Right forelimb (tissue), 1 donor: ENCODE measurements at places on chromosomes 5 and 9.

DNA sequence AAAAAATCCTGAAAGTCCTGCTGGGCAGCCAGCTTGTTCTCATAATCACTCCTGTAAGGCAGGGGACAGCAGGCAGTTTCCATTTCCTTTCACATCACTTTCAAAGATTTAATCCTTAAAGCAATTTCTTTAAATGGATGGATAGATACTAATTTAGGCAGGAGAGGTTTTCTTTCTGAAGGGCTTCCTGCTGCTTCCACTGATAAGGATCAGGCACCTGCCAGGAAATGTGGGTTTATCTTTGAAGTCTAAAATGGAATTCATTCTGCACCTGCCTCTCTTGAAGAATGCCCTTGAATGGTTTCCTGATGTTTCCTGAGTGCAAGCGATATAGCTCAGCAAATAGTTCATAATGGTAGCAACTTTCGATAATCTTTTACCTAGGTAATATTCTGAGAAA is 64.5 kb downstream of the STARD4 start:
- DNase-seq = no peak

- DNase-seq = no peak
Observed at GRCh38 chr9:85258236-85258635, 483.5 kb downstream of the AGTPBP1 start.

DNA sequence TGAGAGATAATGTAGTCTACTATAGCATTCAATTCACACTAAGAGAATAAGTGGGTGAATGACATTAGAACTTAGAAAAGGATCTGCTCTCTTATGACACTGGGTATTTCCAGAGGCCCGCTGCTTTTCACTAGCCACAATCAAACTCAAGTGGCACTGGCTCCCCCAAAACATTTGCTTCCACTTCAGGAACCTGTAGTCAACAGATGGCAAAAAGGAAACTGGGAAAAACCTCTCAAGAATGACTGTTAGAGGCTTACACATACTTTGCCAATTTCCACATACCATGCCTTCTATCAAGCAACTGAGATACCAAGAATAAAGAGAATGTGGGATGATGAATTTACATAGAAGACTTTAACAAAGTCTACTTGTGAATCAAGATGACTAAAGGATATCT is 11.2 kb downstream of the POC5 start:
- no peak for DNase-seq

GRCh38 chr5:61719124-61719523 is 387.1 kb downstream of the ZSWIM6 start:
- DNase-seq = no peak

DNA sequence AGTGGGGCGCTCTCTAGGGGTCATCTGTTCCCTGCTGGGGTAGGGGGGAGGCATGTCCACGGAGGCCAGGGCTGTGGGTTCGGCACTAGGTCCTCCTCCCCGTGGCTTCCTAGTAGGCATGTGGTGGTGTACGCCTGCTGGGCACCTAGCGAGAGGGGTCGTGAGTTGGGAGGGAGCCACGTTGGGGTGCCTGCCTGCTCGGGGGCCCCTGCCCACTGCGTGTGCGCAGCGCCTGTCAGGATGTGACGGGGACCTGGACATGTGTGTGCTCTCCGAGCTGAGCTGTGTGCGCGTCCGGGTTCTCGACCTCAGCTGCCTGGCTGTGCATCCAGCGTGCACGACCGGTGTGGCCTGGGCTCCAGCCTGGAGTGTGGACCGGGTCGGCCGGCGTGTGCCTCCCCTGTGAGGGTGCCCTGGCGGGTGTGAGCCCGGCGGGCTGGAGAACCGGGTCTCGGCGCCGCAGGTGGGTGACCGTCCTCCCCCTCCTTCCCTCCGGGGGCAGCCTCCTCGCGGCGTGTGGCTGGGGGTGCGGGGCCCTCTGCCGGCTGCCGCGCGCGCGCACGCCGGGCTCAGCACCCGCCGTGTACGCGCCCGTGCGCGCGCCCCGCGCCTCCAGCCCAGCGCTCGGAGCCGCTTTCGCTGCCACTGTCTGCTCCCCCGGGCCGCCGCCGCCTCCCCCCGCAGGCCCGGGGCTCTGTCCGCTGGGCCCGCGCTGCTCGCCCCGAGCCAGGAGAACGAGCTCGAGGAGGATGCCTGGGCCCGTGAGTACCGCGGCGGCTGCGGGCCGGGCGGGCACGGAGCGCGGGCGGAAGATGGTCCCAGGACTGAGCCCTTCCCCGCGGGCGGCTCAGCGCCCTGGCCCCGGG is at the start of gene PRR7:
PRR7 (plus strand) TSS at position 615 of the 866 bp plus-strand sequence. CDS start 8,254 bp downstream, outside the sequence.
- DNase-seq = peak; percentile 83

GRCh38 chr5:127429928-127430327 is 87.5 kb upstream of the PRRC1 start:
- DNase-seq = no peak

- no peak for DNase-seq
Observed at GRCh38 chr5:178080618-178081410, 32.5 kb upstream of the N4BP3 start.

- DNase-seq = peak; percentile 72
Observed at GRCh38 chr5:163695830-163696578, 190.6 kb downstream of the MAT2B start.

GRCh38 chr5:111869681-111870080 is 112.7 kb upstream of the NREP start:
- no peak for DNase-seq

DNA sequence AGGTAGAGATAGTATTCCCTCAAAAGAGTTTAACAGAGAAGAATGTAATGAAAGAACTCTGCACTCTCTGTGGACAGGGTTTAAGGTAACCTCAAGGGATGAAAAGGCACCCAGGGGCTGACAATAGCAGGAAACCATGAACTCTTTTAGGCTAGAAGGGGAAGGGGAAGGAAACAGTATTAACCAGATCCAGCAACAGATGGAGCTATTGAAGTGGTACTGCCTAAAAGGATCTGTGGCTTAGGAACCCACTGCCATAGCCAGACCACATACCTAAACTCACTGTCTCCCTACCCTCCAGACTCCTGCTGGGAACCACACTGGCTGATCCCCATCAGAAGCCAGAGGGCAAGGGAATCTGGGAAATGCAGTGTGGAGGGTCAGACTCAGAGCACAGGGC is 35.5 kb downstream of the PLGRKT start:
- no peak for DNase-seq

DNA sequence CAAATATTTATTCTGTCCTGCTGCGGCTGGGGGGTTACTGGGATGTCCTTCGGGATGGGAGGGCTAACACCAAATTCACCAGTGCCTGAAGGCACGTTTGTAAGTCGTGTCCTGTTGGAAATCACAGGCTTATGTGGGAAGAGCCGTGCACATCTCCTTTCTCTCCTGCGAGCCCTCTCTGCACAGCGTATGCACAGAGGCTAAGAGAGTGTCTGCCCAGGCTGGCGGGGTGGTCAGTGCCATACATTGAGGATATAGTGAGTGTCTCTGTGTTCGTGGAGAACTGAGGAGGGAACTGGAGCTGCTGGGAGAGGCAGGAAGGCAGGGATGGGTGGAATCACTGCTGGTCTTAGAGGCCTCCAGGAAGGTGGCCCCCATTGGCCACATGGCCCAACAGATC is 110.1 kb downstream of the WNK2 start:
- no peak for DNase-seq

GRCh38 chr9:136626066-136626725 is 36.5 kb upstream of the EGFL7 start:
- no peak for DNase-seq

DNA sequence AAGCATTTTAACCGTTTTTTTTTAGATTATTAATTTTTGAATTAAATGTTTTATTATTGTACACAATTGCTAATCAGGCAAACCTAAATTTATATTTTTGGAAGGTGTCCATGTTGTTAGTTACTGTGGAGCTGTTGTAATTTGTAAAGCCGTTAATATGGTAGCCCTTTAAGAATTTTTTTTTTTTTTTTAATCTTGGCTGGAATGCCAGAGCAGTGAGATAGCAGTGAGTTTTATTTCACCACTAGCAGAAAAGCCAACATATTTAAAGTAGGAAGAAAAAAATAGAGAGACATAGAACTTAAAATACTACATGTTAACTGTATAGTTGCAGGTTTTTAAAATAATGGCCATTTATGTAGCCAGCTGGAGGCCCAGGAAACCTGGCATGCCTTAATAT is 35.3 kb upstream of the RNF20 start:
- DNase-seq = no peak

GRCh38 chr5:77864997-77865396 is 88.9 kb upstream of the TBCA start:
- DNase-seq = no peak

GRCh38 chr9:78438780-78439179 is 141.9 kb downstream of the PSAT1 start:
- DNase-seq = no peak

DNA sequence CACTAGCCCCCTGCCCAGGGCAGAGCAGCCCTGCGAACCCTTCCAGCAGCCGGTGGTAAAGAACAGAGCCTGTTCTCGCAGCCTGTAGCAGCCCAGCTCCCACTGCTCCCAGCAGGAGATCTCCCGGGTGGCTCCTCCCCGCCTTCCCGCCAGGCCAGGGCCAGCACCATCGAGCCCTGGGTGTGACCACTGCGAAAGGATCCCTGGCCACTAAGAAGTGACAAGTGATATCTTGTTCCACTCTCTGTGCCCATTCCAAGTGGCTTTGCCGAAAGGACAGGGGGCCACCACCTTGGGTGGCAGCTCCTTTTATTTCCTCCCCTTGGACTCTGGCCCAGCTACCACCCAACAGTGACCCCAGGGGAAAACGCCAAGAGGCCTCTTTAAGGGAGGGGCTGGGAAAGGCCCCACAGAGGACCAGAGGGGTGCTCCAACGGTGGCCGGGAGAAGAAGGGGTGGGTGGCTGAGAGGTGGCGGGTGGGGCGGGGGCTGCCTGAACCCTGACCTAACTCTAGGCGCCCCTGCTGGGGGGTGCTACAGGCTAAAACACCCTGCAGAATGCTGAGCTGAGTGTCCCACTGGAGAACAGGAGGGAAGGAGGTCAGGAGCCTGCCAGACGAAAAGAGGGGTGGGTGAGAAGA is 1.6 kb downstream of the NACC2 start:
- no peak for DNase-seq

DNA sequence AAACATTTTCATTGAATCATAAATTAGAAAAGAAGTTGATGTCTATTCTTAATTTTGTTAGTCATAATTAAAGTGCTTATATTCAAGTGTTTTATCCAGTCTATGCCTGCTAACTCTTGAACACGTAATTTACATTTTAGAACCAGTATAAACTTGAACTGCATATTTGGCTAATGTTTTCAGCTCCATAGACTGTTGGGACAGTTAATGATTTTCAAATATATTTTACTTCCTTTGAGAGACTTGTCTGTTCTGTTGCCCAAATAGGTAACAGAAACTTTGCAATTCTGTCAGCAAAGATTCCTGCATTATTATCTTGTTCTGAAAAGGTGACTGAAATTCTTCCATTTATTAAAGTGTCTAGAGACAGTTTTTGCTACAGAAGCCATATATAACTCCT is 7.8 kb downstream of the ITGA2 start:
- DNase-seq = no peak

DNA sequence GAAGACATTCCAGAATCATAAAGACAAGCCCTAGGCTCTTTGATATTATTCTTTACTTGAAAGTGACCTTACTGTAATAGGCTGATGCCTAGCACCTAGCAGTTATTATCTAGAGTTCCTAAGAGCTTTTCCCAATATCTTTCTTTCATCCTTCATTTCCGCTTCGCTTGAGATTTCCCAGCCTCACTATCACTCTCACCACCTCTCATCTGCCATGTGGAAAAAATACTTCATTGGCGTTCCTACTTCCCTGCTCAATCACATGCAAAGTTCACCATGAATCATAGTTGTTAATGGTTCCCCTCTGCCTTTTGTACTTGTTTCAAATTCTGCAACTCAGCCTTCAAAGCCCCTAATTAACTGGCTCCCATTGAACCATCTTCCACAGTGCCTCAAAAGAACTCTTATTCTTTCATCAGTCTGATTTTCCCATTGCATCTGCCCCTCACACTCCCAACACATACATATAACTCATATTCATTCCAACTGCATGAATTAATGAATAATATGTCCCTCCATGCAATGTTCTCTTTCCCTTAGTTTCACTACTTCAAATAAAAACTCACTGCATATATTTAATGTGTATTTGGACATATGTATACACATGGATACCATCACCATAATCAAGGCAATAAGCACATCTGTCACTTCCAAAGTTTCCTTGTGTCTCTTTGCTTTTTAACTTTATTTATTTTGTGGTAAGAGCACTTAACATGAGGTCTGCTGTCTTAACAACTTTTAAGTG is 221.6 kb downstream of the PARP8 start:
- DNase-seq = no peak

DNA sequence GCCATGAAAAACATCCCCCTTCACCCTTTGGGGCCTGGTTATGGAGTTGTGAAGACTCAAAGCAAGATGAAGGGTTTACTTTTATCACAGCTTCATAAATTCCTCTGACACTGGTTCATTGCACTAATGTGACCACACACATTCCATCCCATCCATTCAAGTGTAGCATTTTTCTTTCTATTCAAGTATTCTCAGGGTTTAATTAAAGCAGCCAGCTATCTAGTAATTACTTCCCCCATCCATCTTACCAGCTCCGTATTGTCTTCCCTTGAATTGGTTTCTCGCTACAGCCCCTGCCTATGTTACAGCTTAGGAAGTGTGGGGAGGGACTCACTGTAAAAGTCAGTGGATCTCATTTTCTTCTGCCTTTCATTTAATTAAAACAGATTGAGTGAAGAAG is 387.0 kb upstream of the RFX3 start:
- no peak for DNase-seq

GRCh38 chr9:134030821-134031470 is 5.7 kb downstream of the BRD3OS start:
- no peak for DNase-seq

GRCh38 chr5:151477101-151477500 is 29.7 kb downstream of the SLC36A1 start:
- no peak for DNase-seq

- DNase-seq = no peak
Observed at GRCh38 chr9:99361817-99362216, 139.7 kb downstream of the SEC61B start.

DNA sequence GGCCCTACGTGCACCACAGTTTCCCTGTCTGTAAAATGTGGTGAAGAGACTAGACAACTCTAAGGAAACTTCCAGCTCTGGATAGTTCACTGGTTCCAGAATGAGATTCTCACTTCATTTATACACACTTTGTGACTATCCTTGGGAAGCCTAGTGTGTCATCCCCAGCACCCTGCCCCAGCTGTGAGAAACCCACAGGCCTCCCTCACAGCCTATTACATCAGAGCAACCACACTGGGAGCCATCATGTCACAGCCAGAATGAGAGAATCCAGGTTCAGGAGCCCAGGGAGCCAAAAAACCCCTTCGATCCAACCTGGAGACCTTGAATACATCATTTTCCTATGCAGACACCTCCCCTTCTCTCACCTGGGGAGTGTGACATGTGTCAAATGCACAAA is 21.0 kb upstream of the HAND1 start:
- DNase-seq = no peak

DNA sequence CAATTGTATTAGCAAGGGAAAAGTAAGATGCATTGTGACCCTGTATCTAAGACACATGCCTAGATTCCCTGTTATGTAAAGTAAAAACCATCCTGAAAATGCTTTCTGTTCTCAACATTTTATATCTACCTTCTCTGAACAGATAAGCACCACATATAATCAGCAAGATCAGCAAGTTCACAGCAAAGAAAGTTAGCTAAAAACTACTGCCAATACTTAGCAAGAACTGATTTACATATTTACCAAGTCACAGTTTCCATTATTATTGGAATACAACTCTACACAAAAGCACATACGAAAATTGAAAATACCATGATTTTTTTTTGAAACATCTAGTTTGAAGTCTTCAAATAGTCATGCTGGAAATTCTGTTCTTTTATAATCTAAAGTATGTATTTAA is 1118.1 kb downstream of the TAF11L14 start:
- no peak for DNase-seq
